Renal pelvis (tissue), 12 donors: ENCODE measurements at places on chromosomes 16 and 17. TPM values are rescaled to one million over a fixed set of nuclear protein-coding genes. Genes with fewer than 3 reads are reported as not detected.

The UMOD gene
- 156 TPM for polyA plus RNA-seq

The CLEC18A gene
- polyA plus RNA-seq = 84.8 TPM

The PDIA2 gene
- polyA plus RNA-seq = 2.4 TPM

The SGSM2 gene
- polyA plus RNA-seq = 89.4 TPM

The P2RX1 gene
- 1.4 TPM for polyA plus RNA-seq

The CRYBA1 gene
- polyA plus RNA-seq = not detected

The PABPN1L gene
- polyA plus RNA-seq = not detected

DNA sequence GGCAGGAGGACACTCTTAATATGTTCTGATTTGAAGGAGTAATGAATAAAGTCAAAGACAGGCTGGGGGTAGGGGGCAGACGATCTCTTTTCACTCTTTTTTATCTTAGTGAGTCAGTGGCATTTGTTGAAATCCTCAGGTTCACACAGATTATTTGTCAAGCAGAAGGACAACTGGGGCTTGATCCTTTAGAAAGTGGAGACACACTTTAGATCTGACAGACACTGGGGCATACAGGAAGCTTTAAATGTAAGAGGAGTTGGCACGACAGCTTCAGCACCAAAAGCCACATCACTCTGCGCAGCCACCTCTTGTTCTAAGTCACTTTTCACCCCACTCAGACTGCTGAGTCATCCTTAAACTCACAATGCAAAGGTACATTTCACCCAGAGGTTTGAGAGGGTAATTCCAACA, 121.5 kb downstream of the STXBP4 start:
- DNase-seq = no peak

GRCh38 chr17:15882058-15882720, 62.7 kb upstream of the ADORA2B start:
- no peak for DNase-seq

GRCh38 chr16:31199430-31200041, 3.0 kb downstream of the PYCARD start:
- no peak for DNase-seq

GRCh38 chr17:18182110-18182977, 1.3 kb upstream of the ALKBH5 start:
- DNase-seq = peak; percentile 17

DNA sequence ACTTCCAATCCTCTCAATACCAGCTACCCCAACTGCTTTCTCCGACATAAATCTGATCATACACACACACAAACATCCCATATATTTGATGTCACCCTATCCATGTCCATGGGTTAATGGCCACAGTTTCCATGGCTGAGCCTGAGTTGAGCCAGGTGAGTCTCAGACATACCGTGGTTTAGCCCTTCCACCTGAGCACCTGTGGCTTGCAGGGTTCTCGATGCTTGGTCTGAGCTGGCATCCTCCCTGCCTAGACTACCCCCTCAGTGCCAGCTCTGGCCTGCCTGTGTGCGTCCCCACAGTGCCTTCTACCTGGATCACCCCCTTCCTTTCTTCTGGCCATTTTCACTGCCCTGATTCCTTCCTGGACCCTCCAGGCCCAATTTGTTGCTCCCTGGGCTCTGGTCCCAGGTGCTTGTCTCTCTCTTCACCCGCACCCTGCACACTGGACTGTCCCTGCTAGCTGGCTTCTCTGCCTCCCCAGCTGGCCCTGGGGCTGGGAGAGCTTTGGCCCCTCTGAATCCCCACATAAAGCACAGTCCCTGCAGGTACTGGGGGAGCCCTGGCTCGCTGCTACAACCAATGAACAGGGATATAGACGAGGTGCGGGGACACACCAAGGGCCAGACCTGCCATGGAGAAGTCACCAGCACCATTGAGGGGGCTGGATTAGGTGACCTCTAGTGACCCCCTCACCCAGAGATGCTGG, 7.4 kb downstream of the ELMO3 start:
- DNase-seq = no peak

GRCh38 chr16:66751303-66751991, at the start of gene DYNC1LI2:
DYNC1LI2 (minus strand) TSS chr16:66751609; CDS start chr16:66751591, 18 bp downstream.
- DNase-seq = peak; percentile 68

DNA sequence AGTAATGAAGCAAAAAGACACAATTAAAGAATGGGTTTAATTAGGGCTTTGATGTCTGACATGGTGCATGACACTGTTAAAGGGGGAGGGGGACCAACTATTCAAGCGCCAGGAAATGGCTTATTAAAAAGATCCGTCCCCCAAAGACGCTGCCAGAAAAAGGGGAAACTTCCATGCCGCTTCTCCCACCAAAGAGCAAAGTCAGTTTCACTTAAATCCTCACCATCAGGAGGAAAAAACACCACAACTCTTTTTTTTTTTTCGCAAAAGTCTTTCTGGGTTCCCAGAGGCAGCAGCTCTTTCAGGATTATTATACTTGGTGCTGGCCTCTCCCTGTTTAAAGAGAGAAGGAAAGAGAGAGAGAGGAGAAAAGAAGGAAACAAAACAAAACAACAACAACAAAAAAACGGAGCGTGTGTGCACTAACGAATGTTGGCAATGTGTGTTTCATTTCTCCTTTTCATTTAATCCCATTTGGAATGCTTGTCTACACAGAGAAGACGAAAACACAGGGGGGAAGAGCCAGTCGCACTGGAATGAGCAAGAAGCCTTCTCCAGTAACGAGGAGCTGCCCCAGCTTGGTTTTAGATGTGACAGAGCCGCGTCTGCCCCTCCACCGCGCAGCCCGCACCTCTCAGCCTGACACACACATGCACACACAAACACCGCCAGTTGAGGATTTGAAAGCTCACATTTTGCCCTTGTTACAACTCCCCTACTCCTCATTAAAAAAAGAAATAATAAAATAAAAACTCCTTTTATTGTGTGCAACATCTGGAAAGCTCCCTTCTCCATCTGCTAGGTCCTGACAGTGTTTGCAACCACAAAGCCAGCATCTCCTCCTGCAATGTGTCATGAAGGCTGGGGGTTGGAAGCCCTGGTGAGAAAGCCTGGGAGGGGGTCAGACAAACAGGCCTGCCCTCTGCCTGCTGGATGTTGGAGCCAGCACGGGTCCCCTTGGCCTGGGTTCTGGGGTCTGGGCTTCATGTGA, 32.7 kb upstream of the AXIN2 start:
- DNase-seq = no peak

DNA sequence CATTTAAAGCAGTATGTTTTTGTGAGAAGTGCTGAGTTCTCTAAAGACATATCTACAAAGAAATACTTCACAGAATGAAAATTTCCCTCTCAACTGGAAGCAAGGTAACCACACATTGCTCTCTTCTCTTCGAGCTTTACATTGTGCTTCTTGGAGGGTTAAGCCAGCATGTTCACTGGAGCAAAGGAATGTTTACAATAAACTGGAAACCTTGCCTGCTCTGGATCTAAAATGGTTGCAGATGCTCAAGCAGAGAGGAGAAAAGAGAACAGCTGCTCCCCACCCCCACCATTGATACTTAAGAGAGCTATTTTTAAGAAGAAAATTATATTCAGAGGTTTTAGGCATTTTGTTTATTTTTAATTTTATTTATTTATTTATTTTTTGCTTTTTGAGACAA, 213.1 kb downstream of the CEP112 start:
- DNase-seq = no peak

DNA sequence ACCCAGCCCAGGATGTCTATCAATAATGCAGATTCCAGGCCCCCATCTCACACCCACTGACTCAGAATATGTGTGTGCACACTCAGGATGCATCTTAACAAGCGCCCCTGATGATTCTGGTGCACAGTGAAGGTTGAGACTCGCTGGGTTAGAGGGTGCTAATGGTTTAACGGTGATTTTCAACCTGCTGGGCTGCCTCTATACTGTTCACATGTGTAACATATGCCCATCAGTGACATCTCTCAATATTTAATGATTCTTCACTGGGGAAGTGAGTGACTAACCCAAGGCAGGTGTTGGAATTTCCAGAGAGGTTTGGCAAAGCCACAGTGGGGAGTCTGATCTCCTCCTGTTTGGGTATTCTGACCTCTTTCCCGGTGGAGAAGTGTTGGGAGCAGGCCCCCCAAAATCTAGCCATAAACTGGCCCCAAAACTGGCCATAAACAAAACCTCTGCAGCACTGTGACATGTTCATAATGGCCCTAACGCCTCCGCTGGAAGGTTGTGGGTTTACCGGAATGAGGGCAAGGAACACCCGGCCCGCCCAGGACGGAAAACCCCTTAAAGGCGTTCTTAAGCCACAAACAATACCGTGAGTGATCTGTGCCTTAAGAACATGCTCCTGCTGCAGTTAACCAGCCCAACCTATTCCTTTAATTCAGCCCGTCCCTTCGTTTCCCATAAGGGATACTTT, 4.1 kb upstream of the DOC2B start:
- no peak for DNase-seq

DNA sequence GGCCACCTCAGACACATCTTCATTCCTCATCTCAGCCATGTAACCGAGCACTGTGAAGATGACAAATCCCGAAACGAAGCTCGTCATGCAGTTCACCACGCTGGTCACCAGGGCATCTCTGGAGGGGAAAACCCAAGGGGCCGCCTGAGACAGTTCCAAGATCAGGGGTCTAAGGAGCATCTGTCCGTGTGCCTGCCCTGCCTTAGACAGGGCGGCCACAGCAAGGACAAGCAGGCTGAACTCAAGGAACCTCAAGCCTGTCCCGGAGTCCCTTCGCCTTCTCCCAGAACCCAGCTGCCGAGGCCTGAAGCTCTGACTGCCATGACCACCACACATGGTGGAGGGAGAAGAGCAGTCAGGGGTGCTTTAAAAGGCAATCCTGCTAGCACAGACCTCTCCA, 22.7 kb downstream of the SLC6A4 start:
- DNase-seq = no peak

DNA sequence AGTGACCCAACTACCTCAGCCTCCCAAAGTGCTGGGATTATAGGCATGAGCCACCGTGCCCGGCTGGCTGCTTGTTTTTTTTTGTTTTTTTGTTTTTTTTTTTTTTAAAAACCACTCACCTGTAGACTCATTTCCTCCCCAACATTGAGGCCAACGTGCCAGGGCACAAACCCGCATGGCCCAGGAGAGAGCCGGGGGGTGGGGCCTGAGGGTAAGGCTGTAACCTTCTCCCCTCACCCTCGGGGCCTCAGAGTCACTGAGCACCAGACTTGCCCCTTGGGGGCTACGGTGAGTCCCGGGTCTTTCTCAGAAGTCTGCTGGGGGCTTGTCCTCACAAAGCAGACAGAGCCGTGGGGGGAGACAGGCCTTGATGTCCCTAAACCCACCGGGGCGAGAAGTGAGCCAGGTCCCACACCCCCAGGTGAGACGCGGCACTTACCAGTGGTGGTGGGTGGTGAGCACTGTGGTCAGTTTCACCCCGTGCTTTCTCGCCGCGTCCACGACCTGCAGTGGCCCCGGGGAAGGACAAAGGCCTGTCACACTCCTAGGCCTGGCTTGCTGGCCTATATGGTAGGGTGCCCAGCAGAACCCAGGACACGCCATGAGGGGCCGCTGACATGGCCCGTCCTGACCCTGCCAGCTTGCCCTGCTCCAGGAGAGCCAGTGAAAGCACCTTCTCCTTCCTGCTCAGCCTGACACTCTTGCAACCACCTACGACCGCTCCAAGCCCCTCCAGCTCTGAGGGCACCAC, 4.6 kb downstream of the HAGH start:
- no peak for DNase-seq

DNA sequence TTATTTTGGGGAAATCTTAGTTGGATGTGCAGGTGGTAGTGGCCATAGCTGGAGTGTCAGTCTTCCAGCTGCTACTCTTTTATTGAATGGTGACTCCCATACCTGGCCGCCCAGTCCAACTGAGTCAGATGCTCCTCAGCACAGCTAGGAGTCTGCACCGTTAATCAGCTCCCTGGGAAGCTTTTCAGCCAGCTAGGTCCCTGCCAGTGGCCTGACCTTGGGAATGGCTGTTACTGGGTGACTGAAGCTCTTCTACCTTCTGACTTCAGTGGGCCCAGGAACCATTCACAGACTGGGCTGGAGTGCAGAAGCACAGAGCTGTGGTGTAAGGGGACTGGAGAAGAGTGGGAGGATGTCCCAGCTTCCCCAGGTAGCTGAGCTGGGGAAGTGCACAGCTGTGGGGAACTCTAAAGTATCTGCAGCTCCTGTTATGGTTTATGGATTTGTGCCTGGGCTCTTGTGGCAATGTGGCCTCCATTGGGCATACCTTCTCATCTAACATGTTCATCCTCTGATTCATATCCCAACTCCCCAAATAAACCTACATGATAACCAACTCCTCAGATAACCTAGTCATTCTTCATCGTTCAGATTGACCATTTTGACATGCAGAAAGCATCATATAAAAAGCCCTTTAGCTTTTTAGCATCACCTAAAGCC, 14.0 kb downstream of the ALKBH5 start:
- DNase-seq = no peak

GRCh38 chr17:74107107-74107506, 96.4 kb upstream of the RPL38 start:
- DNase-seq = no peak

DNA sequence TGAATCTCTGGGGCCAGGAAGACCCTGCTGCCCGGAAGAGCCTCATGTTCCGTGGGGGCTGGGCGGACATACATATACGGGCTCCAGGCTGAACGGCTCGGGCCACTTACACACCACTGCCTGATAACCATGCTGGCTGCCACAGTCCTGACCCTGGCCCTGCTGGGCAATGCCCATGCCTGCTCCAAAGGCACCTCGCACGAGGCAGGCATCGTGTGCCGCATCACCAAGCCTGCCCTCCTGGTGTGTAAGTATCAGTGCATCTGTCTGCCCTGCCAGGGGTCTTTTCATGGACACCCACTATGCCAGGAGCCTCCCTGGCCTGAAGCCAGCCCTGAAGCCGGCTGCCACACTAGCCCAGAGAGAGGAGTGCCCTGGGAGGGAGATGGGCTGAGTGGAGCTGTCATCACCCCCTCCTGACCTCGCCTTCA, at the start of gene CETP:
CETP (plus strand) TSS at position 100 of the 431 bp plus-strand sequence; CDS start at position 130, 30 bp downstream.
- DNase-seq = no peak

DNA sequence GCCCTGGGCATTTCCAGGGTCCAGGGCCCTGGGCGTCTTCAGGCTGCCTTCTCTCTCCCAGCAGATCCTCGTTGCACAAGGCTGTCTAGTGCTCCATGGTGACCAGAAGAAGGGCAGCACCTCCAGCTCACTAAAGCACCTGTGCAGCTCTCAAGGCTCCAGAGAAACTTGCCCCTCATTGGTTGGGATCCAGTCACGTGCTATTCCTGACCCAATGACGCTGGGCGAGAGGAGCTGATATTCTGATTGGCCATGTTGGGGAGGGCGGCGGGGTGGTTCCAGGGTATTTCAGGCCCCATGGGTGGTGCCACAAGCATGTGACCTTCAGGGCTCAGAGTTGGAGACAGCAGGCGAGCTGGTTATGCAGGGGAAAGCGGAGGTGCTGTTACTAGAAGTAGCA, 309.1 kb downstream of the TOX3 start:
- no peak for DNase-seq

DNA sequence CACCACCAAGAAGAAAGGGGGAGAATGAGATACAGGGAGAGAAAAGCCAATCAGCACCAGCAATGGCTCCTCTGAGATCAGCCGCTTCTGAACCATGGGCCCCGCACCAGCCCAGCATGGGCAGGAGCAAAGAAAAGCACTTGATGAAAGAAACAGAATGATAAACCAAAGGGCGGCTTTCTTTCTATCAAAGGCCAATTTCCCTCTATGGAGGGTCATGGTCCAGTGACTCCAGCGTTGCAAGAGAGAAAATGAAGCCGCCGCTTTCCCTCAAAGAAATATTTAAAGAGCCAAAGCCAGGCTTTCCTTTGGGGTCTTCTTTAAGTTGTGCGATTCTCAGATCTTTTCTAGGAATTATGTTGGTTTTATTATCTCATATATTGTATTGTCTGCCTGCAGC, 84.8 kb upstream of the CACNG5 start:
- DNase-seq = no peak
